Bone marrow (tissue), 2 donors: ENCODE measurements at places on chromosomes 13 and 19.
A peak's percentile ranks its signal among the peaks of the same experiment; 100 is the strongest.

- no peak for DNase-seq
These were observed 26.6 kb downstream of the SLAIN1 start for GRCh38 chr13:77724092-77724491.

GRCh38 chr19:10205636-10206035 is 10.9 kb upstream of the DNMT1 start:
- DNase-seq = no peak

DNA sequence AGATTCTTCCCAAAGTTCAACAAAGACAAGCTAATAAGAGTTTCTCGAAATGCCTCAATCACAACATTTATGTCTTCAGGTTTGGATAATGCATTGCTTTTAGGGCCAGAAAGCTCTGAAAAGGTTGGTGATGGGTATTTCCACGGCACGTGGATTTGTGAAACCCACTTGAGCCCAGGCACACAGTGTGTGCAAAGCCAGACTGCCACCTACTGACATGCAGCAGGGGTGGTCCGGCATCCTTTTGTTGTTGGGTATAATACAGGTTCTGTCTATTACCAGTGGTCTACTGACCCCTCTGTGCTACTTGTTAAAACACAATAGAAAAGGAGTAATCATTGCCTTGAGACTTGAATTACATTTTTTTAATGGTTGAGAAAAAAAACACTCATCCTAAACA is 225.6 kb downstream of the RAP2A start:
- no peak for DNase-seq

- DNase-seq = peak; percentile 9
These were observed 21.2 kb downstream of the PCID2 start for GRCh38 chr13:113187263-113187669.

GRCh38 chr19:13069415-13070359 is 33.0 kb downstream of the LYL1 start:
- no peak for DNase-seq

GRCh38 chr13:95652821-95653220 is 8.3 kb upstream of the DZIP1 start:
- no peak for DNase-seq

DNA sequence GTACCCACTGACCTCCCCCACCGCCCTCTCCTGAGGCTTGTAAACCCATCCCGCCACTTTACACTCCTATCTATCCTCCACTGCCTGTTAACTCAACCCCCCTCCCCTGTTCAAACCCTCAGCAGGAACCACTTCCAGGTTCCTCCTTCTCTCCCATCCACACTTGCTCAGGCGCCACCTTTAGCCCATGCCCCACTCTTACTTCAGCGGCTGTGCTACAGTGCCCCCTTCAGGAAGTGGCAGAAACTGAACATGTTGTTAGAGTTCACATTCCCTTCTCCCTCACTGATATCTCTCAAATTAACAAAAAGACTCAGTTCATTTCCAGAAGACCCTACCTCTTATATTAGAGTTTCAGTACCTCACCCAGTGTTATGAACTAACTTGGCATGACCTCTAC is 49.4 kb downstream of the ZNF91 start:
- DNase-seq = no peak

DNA sequence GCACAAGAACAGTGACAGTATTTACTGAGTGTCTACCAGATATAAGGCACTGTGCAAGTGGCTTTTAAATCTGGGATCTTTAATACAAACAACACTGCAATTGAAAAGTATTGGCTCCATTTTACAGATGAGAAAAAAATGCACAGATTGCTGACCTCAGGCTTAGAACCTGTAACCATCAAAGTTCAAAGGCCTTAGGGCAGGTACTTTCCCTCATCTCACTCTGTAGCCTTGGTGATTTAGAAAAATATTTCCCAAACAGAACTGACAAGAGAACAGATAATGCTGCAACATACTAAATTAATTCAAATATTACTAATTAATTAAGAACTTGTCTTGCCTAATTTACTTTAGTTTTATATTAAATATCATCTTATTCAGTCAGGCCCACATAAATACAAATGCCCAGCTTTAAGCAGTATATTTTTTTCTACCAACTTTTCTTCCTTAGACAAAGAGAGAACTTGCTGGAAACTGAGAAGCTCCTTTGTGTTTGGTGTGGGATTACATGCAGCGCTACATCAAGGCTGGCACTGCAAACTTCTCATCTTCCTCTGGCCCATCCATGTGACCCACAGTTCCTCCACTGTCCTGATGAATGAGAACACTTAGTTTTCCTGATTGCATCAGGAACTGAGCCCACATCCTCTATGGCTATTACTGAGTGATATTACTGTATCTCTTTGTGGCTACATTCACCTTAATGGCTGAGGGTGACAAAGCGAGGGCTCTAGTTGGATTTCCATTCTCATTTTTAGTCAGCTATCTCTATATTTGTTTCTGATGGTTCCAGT is 302.1 kb downstream of the ENOX1 start:
- DNase-seq = no peak

DNA sequence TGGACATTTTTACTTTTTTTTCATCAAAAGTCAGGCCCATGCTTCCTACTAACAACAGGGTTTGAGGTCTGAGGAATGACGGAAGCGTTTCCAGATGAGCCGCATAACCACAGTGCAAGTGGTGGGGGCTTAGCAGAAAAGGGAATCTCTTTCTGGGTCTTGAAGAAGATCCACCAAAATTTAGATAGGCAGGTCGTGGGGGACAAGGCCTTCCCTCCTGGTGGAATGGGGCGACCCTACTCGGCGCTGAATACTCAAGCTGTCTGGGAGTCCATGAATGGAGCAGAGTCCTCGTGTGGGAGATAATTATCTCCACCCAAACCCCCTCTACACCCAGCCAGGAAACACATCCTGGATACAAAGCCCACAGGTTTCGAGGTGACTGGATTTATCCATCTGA is 36.9 kb downstream of the CARS2 start:
- DNase-seq = no peak

DNA sequence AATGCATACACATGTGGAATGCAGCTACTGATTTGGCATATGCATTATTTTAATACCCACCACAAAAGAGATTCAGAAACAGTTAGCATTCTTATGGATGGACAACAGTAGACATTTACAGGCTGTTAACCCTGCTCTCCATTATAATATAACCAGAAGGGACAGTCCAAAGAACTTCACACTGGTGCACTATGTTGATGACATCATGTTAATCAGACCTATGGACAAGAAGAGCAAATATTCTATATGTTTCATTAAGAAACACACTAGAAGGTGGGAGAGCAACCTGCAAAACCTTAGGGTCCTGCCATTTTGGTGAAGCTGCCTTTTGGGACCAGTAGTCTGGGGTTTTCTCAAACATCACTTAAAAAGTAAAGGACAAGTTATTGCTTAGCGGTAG is 701.3 kb downstream of the UQCRFS1 start:
- DNase-seq = no peak

DNA sequence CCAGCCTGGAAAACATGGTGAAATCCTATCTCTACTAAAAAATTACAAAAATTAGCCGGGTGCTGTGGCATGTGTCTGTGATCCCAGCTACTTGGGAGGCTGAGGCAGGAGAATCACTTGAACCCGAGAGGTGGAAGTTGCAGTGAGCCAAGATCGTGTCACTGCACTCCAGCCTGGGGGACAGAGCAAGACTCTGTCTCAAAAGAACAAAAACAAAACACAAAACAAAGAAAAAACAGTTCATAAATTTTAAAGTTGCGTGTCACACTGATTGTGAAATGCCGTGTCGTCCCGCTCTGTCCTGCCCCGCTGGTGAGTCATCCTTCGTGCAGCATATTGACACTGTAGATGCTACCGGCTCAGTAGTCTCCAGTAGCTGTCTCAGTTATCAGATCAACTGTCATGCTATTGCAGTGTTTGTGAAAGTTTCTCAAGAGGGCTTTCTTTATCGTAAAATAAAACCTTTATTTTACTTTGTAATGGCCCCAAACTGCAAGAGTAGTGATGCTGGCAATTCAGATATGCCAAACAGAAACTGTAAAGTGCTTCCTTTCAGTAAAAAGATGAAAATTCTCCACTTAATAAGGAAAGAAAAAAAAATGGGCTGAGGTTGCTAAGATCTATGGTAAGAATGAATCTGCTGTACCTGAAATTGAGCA is 36.4 kb upstream of the IGFL1 start:
- DNase-seq = peak; percentile 49

- DNase-seq = no peak
These were observed 22.0 kb downstream of the ELAVL1 start for GRCh38 chr19:7983286-7983950.
